ENCODE measurements at places on chromosomes 3 and 15.

- peaks cover 19% of the 10 kb centered on the region for H3K4me1 ChIP-seq
- no peak for DNase-seq
- H3K27me3 ChIP-seq, result no peaks in the 10 kb centered on the region
- no peak overlapping the region for H3K4me3 ChIP-seq
- H3K36me3 ChIP-seq, result no peaks in the 10 kb centered on the region
- H3K27ac ChIP-seq, result no peak overlapping the region
These were observed 19.8 kb upstream of the RAB7A start for GRCh38 chr3:128706086-128706615.

DNA sequence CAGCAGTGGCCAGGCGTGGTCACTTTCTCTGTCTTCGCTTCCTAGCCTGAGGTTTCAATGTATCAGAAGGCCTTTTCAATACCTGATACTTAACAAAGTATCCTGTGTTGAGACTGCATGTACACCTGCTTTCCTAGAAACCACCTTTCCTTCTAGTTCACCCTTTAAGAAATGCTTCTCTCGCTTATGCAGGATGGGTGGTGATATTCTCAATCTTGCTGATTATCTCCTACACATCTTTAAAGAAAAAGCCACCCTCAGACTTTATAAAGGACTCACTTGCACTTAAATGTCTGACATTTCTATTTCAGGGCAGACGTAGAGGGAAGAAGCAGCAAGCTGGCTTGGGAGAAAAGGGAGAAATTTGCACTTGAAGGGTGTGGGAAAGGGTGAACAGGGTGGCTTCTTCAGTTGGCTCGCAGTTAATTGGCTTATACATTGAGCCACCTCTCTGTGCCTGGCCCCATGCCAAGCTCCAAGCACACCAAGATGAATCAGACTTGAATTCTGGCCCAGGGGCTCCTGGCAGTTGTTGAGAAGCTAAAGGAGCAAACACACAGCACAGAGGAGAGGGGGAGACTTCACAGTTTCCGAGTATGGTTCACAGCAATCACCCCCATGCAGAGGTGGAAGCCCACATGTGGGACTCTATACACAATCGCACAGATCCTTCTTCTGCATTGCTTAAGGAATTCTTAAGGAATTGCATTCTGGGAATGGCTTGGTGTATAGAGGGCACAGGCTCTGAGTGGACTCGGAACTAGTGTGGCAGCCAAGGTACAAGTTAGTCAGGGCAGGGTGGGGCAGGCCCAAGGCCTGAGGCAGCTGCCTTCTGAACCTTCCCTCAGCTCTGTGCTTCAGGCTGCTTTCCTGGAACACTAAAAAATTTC lies 1.3 kb downstream of the ARL6IP5 start:
- H3K4me3 ChIP-seq, result peak overlapping the region; percentile 85
- peak overlapping the region; percentile 99 for H3K27ac ChIP-seq
- peaks cover 48% of the 10 kb centered on the region for H3K4me1 ChIP-seq

DNA sequence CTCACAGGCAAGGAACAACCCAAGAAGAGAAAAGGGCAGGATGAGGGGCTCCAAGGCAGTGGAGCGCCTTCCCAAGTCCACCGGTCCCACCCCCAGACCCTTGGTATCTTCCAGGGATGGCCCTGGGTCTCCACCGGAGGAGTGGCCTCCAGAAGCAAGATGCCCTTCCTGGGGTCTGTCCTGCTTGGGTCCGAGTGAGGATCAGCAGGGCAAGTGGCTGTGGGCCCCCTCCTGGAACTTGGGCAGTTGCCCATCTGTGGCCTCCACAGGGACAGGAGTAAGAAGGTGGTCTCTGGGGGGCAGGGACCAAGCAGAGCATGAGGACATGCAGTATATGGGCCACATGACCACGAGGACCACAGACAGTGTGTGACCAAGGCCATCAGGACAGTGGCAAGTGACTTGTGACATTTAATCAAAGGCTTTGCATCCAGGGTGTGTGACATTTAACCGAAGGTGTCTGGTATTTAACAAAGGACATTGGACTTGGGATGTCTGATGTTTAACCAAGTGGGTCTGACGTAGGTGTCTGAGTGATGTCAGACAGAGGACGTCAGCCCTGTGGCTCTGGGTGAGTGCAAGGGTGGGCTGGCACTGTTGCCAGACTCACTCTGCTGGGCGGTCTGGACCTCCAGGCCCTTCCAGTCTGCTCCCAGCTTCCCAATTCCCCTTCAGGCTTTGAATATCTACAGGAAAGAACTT lies 34.7 kb downstream of the SCN5A start:
- no peaks in the 10 kb centered on the region for H3K4me1 ChIP-seq
- no peak overlapping the region for H3K4me3 ChIP-seq
- peaks cover 93% of the 10 kb centered on the region for H3K27me3 ChIP-seq
- DNase-seq, result no peak
- H3K27ac ChIP-seq, result no peak overlapping the region
- no peaks in the 10 kb centered on the region for H3K36me3 ChIP-seq

- no peaks in the 10 kb centered on the region for H3K4me1 ChIP-seq
- H3K27ac ChIP-seq, result no peak overlapping the region
- H3K4me3 ChIP-seq, result no peak overlapping the region
- no peaks in the 10 kb centered on the region for H3K36me3 ChIP-seq
These were observed 105.6 kb upstream of the HES1 start for GRCh38 chr3:194030372-194030771.

DNA sequence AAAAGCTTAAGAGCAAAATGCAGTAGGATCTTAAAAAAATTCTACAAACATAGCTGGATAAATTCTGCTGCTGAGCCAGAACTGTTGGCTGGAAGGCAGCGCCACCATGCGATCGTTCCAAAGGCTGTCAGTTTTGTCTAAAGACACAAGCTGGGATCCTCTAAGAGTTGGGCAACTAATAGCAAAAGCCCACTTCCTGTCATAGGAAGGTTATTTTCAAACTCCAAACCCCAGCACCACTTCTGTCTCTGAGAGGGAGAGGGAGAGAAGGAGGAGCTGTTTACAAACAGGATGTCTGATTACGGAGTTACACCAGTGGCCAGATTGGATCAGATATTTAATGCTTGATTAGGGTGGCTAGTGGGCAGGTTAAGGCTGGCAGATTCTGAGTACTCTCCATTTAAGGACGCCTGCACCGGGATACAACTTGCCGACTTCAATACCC lies 44.0 kb downstream of the EIF4E3 start:
- peaks cover 25% of the 10 kb centered on the region for H3K4me1 ChIP-seq
- peak; percentile 80 for DNase-seq
- H3K36me3 ChIP-seq, result no peaks in the 10 kb centered on the region
- peak overlapping the region; percentile 7 for H3K27ac ChIP-seq

DNA sequence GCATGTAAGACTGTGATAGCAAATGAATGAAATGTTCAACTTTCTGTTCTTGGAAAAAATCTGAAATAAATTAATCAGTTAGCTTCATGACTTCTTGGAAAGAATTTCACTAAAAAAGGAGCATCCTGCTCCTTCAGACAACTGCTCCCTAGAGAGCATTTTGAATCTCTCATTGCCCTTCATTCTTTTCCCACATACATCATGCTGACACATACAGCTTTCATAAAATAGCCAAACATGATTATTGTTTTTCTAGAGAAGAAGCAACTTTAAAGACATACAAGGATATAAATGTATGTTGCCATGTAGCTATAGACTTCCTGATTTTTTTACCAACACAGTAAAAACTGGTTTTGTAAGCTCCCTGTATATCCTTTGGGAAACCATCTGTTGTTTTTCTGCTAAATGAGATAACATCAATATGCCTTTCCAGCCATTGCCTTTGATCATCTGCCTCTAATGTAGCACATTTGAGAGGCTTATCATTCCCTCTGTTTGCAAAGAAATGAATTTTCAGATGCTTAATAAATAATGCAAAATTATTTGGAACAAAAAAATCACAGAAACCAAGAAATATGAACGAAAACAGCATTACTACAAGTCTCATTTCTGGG lies 248.2 kb upstream of the GPR149 start:
- no peak overlapping the region for H3K4me3 ChIP-seq
- H3K4me1 ChIP-seq, result no peaks in the 10 kb centered on the region
- H3K27ac ChIP-seq, result no peak overlapping the region
- DNase-seq, result no peak

Data from PC-3 (cell line).